ENCODE measurements at places on chromosomes 6 and 20. TPM values are rescaled to one million over a fixed set of nuclear protein-coding genes. Genes with fewer than 3 reads are reported as not detected.
A peak's percentile ranks its signal among the peaks of the same experiment; 100 is the strongest.

GRCh38 chr6:74420221-74420620 lies 724.2 kb downstream of the CD109 start:
- no peaks in the 10 kb centered on the region for H3K36me3 ChIP-seq
- H3K27ac ChIP-seq = no peak overlapping the region
- no peak overlapping the region for H3K4me3 ChIP-seq
- no peak for DNase-seq

- no peak for DNase-seq
- peaks cover 77% of the 10 kb centered on the region for H3K4me1 ChIP-seq
- H3K36me3 ChIP-seq = peaks cover 14% of the 10 kb centered on the region
- no peak overlapping the region for H3K4me3 ChIP-seq
- no peaks in the 10 kb centered on the region for H3K27me3 ChIP-seq
These were observed 107.1 kb upstream of the BACH2 start for GRCh38 chr6:90403489-90404381.

DNA sequence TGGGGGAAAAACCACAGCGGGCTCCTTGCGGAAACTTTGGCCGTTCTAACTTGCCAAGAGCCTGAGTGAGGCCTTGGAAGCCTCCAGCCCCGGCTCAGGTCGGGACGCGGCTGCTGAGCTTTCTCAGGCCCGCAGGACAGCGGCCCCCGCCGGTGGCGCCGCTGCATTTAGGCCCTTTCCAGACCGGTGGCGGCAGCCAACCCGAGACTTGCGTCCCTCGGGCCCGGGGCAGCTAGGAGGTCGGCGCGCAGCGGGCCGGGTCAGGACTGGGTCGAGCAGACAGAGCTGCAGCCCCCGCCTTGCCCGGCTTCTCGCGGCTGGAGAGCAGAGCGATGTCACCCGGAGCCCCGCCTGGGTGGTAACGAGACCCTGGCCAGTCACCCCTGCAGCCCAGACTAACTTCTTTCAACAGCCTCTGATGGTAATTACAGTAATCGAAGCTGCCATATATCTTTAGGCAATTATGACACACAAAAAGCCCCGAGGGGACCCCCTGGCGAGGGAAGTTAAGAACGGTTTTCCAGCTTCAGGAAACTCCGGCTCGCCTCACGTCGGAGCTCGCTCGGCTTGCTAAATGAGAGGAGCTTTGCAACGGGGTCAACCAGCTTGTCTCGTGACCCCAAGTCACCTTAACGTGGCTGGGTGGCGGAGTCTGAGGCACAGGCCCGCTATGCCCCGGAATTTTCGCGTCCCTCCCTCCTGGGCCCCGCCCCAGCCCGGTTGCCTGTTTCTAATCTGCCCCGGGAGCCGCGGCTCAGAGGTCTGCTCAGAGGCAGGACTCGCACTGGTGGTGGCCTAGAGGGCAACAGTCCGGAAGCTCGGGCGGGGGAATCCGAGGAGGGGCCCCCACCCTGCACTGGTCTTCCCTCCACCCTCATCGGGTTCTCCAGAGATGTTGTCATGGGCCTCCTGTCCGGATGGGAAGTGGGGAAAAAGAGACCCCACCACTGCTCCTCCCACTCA lies 3.0 kb downstream of the NR2E1 start:
- no peak overlapping the region for H3K4me3 ChIP-seq
- H3K27ac ChIP-seq = peak overlapping the region; percentile 32
- peaks cover 26% of the 10 kb centered on the region for H3K4me1 ChIP-seq
- peaks cover 94% of the 10 kb centered on the region for H3K27me3 ChIP-seq
- peaks cover 5% of the 10 kb centered on the region for H3K36me3 ChIP-seq

- no peak overlapping the region for H3K27ac ChIP-seq
- H3K36me3 ChIP-seq = peaks cover 31% of the 10 kb centered on the region
- H3K27me3 ChIP-seq = no peaks in the 10 kb centered on the region
- peaks cover 14% of the 10 kb centered on the region for H3K4me1 ChIP-seq
- DNase-seq = no peak
- no peak overlapping the region for H3K4me3 ChIP-seq
These were observed 310.0 kb downstream of the ESR1 start for GRCh38 chr6:152117156-152118133.

DNA sequence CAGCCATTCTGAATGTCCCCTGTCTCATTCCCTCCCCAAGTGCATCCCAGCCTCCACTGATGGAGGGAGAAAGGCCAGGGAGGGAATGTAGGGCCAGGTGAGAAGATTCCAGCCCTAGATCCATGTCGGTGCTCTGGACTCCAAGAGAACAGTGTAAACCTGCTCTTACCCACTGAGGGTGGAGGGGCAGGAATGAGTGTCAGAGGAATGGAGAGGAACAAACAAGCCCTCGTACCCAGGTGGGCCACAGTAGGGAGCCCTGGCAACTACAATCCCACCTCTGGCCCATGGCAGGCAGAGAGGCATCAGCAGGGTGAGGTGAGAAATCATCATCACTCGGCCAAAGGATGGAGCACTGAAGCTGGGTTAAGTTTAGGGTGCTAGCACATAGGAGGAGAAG lies 54.6 kb downstream of the STAU1 start:
- H3K36me3 ChIP-seq = peaks cover 19% of the 10 kb centered on the region
- no peaks in the 10 kb centered on the region for H3K27me3 ChIP-seq
- no peak overlapping the region for H3K4me3 ChIP-seq
- H3K27ac ChIP-seq = no peak overlapping the region

- no peaks in the 10 kb centered on the region for H3K27me3 ChIP-seq
- H3K36me3 ChIP-seq = peaks cover 2% of the 10 kb centered on the region
- peak overlapping the region; percentile 86 for H3K27ac ChIP-seq
- DNase-seq = peak; percentile 84
- peak overlapping the region; percentile 44 for H3K4me3 ChIP-seq
- peaks cover 40% of the 10 kb centered on the region for H3K4me1 ChIP-seq
These were observed 41.3 kb downstream of the TXLNB start for GRCh38 chr6:139250296-139251044.

The LST1 gene
- 109 TPM for total RNA-seq

The PSMG4 gene
- total RNA-seq = 24.4 TPM

The MC3R gene
- not detected for total RNA-seq

The PSORS1C2 gene
- not detected for total RNA-seq
